Renal cortex interstitium (tissue), 15 donors: ENCODE measurements at places on chromosomes 1 and 21. TPM values are rescaled to one million over a fixed set of nuclear protein-coding genes. Genes with fewer than 3 reads are reported as not detected.

DNA sequence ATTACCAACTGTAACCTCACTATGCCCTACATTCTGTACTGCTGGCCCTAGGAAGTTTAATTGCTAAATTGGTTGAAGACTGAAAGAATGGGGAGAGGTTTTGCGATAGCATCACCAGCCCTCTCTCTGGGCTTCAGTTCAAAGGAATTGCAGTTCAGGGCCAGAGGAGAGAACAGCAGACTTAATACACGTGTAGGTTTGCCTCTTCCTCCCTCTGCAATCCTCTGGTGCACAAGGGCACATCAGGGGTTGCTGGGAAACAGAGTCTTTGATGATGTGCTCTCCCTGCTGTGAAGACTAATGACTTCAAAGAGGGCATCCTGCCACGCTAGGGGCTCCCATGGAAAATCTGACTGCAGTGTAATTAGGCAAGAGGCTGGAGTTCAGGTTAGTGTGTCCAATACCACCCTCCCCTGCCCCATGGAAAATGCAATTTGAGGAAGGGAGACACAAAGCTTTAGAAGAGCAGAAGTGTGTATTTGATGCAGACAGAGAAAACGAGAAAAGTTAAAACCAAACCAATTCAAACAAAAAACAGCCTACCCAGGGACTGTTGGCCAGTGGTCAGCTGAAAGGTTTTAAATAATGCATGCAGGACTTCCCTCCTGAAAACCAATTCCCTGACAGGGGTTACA is 167.9 kb downstream of the ASTN1 start:
- peak; percentile 61 for DNase-seq

GRCh38 chr1:86846164-86846647 is 67.7 kb downstream of the SELENOF start:
- no peak for DNase-seq

GRCh38 chr1:116531917-116532316 is 38.9 kb downstream of the CD58 start:
- DNase-seq: no peak

- no peak for DNase-seq
These were observed 5.0 kb upstream of the ACOT11 start for GRCh38 chr1:54542962-54543539.

The PODN gene
- polyA plus RNA-seq: 1.1 TPM

DNA sequence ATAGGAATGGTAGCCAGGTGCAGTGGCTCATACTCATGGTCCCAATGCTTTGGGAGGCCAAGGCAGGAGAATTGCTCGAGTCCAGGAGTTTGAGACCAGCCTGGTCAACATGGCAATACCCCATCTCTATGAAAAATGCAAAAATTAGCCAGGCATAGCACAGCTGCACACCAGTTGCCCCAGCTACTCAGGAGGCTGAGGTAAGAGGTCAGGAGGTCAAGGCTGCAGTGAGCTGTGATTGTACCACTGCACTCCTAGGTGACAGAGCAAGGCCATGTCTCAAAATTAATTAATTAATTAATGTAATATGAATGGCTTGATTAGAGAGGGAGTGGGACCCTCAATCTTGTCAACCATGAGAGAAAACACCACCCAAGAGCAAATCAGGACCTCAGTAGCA is 198.7 kb upstream of the DUSP10 start:
- no peak for DNase-seq

DNA sequence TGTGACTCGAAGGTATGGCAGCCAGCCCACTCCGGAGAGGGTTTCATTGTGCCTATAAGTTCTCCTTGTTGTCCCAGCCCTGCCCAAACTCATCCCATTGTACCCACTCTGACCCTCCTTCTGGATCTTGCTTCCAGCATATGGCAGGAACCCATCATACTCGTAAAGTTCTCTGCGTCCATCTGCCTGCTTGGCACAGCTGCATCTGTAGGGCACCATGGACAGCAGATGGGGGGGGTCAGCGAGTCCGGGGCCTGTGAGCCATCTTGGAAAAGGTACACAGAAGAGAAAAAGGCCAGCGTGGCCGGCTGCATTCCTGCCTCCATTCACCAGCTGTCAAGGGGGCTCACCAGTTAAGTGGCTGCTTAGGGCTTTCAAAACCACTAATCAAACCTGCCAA is 94.9 kb upstream of the IGSF21 start:
- no peak for DNase-seq

The SMYD3 gene
- polyA plus RNA-seq: 28.5 TPM

GRCh38 chr1:104073463-104073902 is 323.8 kb downstream of the AMY1C start:
- no peak for DNase-seq

The SYNC gene
- 1.3 TPM for polyA plus RNA-seq

The RHD gene
- 0.37 TPM for polyA plus RNA-seq

GRCh38 chr1:47471163-47471562 is 33.3 kb downstream of the FOXD2 start:
- no peak for DNase-seq

The TAL1 gene
- polyA plus RNA-seq: 5.5 TPM

The CRB1 gene
- polyA plus RNA-seq: 2.6 TPM

- no peak for DNase-seq
These were observed 96.5 kb downstream of the LIPI start for GRCh38 chr21:14114251-14114650.

The VWA5B1 gene
- polyA plus RNA-seq: 5.4 TPM

DNA sequence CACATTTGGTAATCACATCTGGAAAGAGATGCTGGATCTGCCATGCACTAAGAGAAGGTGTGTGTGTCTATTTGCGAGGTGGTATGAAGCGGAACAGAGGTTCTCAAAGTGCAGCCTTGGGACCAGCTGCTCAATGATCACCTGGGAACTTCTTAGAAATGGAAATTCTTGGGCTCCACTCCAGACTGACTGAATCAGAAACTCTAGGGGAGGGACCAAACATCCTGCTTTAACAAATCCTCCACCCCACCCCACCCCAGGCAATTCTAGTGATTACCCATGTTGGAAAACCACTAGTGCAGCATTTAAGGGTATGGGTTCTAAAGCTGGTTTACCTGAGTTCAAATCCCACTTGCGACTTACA is 143.9 kb upstream of the JUN start:
- no peak for DNase-seq

The REN gene
- 81.4 TPM for polyA plus RNA-seq
